ENCODE measurements at places on chromosomes 12 and 14. TPM values are rescaled to one million over a fixed set of nuclear protein-coding genes. Genes with fewer than 3 reads are reported as not detected.
A peak's percentile ranks its signal among the peaks of the same experiment; 100 is the strongest.

- no peak for DNase-seq
These were observed 12.4 kb upstream of the PCNX1 start for GRCh38 chr14:70894868-70895267.

DNA sequence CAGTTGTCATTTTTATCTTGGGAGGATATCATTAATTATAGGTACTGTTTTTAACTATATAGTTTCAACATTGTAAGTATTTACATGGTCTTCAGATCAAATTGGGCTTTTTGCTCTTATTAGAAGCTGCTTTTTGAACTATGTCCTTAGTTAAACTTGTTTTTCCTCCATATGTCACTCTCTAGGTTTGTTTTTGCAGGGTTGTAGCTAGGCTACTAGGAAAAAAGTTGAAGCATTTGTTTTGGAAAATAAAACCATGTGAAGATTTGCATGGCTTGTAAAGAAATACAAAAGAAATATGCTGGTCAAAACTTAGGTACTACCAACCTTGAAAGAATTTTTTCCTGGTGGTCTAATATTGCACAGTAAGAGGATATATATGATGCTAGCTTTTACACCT is 3.4 kb downstream of the ARID2 start:
- no peak for DNase-seq

DNA sequence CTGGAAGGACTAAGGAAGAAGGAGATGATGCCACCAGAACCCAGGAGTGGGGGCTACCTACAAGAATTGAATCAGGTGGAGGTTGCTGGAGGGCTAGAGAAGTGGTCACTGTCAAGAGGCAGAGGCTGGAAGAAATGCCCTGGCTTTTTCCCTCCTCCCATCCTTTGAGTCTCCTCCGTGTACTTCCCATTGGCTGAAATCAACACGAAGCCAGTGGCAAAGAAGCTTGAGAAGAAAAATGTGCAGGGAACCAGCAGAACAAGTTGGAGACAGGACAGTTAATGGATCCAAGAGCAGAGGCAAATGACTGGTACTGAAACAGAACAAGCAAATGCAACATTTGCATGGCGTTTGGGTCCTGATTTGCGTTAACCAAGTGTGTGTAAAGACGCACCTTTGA is 9.1 kb upstream of the FBLN5 start:
- DNase-seq, result no peak

RNASE1 gene
- 411 TPM for total RNA-seq

GRCh38 chr12:108629824-108630476 is 3.7 kb downstream of the SELPLG start:
- DNase-seq, result no peak

MFAP5 gene
- 137 TPM for total RNA-seq

- DNase-seq, result no peak
These were observed 16.3 kb upstream of the ABHD12B start for GRCh38 chr14:50855558-50855957.

DNA sequence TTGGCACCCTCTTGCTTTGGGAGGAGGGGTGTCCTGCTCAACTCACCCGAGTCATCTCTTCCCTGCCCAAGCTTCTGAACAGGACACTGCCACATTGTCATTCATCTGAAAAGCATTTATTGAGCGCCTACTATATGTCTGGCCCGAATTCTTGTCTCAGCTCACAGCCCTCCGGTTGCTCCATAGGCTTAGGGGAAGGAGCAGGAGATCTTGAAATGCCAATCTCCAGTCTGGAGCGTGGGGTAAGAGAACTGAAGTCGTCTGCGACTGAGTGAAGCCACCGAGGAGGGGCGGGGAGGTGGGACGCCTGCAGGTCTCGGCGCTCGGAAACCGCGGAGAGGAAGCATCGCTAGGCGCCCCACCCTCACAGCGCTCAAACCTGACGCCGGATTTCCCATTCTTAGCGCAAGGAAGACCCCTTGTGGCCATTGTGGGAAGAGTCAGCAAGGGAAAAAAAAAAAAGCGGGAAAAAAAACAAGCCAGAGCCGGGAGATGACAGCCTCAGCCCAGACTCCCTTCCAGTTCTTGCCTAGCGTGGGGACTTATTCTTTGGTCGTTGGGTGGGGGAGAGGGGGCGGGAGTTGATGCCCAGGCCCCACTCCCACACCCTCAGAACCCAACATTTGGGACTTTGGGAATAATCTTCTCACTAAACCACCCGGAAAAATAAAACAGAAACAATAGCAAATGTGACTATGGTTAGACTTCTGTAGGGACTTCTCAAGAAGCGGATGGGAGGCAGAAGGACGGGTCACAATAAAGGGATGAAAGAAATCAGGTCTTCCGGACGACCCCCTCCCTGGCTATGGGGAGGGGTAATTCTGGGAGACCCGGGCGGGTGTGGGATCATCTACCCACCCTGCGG is 28.2 kb upstream of the SMUG1 start:
- DNase-seq, result peak; percentile 85

DNA sequence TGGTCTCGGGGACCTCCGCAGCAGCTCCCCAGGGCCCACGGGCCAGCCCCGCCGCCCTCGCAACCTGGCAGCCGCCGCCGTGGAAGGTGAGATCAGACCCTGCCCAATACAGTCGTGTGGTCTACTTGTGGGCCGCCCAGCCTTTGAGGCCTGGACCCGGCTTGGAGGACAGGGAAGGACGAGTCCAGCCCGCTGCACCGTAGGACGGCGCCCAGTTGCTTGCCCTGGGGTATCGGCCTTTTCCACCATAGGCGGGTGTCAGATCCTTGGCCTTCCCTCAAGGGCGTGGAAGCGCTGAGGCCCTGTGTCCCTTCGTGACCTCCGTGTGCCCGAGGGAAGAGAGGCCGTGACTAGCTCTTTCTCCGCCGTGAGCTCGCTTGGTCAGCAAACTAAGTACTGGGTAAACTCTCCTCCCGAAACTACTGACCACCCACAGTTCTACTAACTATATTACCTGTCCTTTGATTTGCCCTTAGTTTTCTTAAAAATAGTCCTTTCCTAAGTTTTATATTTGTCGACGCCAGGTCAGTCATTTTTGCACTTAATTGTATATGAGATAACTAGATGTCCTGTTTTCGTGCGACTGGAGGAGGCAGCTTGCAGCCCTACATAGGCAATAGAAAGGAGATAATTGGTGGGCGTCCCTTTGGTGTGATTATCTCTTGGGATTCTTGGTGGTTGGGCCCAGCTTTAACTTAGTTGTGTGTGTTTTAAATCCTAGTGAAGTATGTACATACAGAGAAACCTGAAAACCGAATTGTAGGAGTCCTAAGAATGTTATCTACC is 757 bp downstream of the SLC25A3 start:
- DNase-seq, result peak; percentile 72

- DNase-seq, result no peak
These were observed 69.3 kb downstream of the SERPINA3 start for GRCh38 chr14:94681300-94682060.

ADCY6 gene
- total RNA-seq, result 103 TPM

- no peak for DNase-seq
These were observed 88.9 kb upstream of the MED13L start for GRCh38 chr12:116366456-116366776.

- DNase-seq, result no peak
These were observed 93.8 kb upstream of the MDM1 start for GRCh38 chr12:68425998-68426397.

KRT85 gene
- total RNA-seq, result not detected

DNA sequence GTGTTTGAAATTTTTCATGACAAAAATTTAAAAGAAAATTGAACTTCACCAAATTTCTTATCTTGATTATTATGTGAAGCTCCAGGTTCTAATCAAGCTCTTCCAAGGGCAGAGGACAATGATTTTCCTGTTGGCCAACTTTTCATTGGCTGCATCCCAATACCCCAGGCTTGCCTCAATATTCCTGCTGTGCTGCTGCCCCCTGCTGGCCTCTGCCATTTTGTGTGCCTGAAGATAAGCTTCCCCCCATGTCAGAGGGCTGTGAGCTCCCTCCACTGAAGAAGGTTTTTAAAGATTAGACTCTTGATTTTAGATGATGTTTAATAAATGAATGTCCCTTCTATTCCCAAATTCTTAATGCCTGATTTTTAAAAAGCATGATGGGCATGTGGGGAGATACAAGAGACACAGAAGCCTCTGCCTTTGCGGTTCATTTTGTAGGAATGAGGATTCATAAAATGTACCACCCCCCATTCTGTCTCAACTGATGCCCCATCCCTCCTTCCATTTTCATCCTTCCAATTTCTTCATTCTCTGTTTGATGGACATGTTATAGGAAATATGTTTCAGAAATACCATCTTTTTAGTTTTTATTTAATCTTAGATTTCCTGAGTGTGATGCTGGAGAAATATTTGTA is 76.7 kb upstream of the RGS6 start:
- peak; percentile 67 for DNase-seq

HSPB8 gene
- 427 TPM for total RNA-seq
